Central memory CD8-positive, alpha-beta T cell (primary cell): ENCODE measurements at places on chromosomes 2 and 18.

DNA sequence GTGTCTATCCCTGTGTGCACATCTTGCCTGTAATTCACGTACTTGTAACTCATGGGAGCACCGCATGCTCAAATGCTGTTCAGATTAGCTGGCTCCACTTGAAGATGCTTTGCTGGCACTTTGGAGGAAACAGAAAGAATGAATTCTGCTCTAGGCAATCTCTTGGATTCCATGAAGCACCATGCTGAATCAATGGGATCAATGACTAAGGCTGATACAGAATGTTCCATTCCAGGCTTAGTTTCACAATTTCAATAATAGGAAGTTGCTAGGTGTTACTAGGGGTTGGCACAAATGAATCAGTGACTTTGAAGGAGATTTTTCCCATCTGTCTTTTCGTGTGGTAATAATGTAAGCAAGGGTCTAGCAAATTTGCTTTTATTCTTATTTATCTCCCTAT, 328.8 kb downstream of the OSR1 start:
- no peak for DNase-seq

DNA sequence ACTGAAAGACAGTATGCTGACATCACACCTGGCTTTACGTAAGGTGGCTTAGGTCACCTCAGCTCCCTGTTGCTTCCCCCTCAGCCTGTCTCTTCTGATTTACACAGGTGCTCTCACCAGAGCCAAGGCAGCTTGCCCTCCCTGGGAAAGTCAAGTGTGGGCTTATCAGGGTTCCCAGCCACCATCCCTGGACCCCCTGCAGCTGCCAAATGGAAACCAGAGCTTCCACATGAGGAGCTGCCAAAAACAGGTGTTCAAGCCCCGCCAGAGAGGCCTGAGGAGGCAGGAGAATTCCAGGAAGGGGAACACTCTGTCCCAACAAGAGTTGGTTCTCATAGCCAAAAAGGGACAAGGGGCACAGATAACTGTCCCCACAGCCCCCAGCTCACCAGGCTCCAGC, 266.7 kb downstream of the ATAD2B start:
- DNase-seq: no peak

DNA sequence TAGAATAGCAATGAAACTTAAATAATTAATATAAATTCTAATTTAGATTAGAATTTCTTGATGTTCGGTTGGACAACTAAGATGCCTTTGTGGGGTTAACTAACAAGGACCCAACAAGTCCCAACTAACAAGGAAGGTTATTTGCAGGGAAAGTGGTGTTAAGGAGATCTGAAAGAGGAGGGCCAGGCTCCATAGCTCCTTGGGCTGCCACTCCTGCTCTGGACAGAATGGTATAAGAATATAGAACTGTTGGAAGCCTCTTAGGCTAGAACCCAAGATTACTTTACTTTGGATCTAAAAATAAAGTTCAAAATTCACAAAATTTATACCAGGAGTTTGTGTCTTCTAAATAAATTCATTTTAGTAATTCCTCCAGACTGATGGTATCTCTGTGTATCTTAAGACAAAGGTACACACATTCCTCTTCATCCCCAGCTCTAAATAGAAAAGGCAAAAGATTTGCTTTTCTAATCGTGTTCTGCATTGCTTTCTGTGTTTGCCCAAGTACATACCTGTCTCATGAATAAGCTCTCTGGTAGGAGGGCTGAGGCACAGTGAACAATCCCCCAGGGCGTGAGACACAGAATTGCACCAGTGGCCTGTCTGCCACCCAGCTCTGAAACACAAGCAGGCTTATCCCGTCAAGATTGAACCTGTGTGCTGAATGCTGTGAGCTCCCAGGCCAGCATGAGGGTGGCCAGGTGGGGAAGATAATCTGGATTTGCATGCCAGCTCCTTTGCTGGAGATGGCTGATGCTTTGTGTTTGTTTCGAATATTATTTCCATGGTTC, 176.0 kb downstream of the ACKR3 start:
- DNase-seq: no peak

GRCh38 chr2:40287773-40288172, 164.1 kb downstream of the SLC8A1 start:
- no peak for DNase-seq

DNA sequence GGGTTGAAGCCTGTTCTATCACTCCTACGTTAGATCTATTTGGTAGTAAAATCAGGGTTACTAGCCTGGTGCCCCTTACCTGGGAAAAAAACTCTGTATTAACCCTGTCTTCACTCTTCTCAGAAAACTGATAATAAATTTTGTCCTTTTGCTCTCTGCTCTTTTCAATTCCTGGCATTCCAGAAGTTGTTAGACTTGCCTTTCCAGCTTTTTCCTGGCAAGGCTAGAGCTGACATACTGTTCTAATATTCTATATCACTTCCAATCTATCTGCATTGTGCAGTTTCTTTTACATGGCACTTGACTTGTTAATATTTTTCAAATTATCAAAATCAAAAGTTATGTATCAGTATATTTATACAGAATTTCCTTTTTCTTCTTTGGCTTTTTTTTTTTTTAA, 162.2 kb downstream of the FIGN start:
- DNase-seq: no peak

GRCh38 chr18:49668574-49669275, 106.9 kb downstream of the LIPG start:
- no peak for DNase-seq

DNA sequence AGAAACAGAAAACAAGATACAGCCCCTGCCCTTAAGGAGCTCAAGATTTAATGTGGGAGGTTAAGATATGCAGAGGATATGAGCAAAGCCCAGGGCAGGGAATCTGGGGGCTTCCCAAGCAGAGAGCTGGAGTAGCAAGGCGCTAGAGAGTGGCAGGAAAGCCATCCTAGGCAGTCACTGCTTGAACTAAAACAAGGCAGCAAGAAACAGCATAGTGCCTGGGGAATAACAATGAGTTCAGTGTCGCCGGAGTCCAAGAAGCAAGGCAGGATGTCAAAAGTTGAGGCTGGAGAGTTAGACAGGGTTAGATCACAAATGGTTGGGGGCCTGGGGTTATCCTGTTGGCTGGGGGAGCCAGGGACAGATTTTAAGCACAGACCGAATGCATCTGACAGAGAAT, 24.6 kb downstream of the CDH2 start:
- DNase-seq: no peak

DNA sequence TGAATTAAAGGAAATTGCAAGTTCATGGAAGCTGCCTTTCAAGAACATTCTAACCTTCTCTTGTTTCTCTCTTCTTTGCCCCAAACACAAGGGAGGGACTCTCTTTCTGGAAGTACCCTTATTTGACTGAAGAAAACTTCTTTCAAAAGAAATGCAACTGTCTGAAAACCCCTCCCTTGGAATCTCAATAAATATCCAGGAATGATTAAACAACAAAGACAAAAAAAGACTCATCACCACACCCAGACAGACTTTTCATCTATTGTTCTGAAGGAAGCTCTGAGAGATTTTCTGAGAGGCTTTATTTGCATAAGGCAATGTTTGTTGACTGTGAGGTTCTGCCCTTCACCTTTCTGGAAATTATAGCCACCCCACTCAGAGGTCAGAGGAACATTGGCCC, 1260.9 kb downstream of the LRP1B start:
- no peak for DNase-seq

DNA sequence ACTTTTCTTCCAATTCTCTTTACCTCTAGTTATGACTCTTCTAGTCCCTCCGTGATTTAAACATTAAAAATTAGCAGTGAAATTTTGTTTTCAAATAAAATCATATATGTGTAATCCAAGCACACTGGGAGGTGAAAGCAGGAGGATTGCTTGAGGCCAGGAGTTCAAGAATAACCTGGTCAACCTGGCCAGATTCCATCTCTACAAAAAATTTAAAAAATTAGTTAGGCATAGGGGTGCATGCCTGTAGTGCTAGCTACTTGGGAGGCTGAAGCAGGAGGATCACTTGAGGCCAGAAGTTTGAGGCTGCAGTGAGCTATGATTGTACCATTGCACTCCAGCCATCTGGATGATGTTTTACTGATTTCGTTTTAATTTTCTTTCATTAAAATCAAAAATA, 7.0 kb upstream of the VSNL1 start:
- no peak for DNase-seq
